Urinary bladder (tissue), 4 donors: ENCODE measurements at places on chromosomes 3 and 15.

DNA sequence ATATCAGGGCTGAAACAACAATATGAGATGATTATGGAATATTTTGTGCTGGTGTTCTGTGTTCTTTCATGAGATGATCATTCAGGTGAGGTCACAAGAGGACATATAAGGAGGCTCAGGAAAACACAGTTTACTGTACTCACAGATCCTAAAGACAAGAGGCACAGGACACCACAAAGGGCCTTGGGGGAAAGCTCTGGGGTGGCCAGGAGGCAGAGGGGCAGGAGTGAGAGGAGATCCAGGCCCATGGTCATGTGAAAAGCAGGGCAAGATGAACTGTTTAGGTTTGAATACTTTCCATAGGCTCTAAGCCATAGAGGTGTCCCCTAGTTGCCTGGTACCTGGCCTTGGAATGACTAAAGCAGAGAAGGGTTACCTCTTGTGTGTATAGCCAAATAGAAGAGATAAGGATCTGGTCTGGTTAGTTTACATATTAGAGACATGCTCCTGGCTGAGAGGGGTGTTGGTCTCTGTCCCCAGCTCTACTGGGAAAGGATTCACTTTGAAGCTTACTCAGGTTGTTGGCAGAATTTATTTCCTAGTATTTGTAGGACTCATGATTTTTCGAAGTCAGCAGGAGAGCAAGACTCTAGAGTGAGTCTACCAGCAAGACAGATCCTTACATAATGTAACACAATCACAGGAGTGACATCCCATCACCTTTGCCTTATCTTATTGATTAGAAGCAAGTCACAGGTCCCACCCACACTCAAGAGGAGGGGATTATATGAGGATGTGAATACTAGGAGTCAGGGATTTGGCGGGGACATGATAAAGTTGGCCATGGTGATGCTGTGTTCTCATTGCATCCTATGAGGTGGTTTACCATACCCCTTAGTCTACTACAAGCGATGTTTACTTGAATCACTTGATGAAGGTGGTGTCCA, 11.3 kb upstream of the TM4SF1 start:
- DNase-seq = no peak

DNA sequence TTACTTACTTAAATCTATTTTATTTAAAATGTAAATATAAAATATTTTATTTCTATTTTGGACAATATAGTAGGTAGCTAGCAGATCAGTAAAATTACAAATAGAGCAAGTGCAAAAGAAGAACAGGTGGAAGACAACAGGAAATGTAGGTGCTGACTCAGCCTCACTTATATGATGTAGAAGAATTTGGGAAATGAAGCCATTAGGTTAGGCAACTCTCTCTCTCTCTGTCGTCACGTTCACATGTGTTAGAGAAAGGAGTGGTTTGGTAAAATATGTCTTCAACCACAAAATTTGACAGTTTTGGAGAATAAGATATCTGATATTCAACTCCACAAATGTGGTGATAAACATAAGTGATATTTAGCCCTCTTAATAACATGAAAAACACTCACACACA, 532.5 kb upstream of the KCNMB2 start:
- no peak for DNase-seq

GRCh38 chr3:108202080-108202479, 20.1 kb downstream of the IFT57 start:
- no peak for DNase-seq

DNA sequence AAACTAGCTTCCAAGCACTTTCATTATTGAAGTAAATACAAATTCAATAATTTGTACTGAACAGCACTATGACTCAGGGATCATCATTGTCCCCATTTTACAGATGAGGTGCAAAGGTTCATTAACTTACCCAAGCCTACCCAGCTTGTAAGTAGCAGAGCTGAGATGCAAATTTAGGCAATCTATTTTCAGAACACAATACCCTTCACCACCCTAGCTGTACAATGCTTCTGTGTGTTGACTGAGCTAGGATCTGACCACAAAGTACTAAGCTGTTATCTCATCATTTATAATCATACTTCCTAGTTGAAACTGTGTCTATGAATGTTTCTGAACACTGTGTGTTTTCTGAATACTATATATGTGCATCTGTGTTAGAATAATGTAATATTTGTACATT, 3.2 kb upstream of the ILDR1 start:
- DNase-seq = no peak

GRCh38 chr3:107846279-107846852, 244.5 kb downstream of the CD47 start:
- peak; percentile 45 for DNase-seq

DNA sequence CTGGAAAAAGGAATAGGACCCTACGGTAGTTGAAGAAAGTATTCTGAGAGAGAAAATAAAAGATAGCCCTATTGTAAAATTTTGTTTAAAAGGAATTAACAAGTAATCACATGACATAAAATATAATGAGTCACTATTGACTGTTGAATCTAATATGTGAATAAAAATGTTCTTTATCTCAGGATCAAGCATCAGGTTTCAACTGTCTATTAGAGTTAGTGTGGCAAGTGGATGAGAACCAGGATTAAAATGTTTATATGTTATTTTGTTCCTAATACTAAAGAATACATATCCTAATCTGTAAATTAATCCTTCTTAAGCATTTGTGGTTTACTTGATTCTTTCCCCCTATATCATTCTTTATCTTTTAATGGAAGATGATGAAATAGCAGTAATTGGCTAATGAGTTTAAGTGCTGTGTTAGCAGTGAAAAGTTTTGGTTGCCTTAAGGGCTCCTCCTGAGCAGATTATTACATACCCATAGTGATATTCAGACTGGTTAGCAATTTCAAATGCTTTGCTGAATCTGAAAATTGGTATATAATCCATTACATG, 101.8 kb upstream of the BCHE start:
- no peak for DNase-seq

GRCh38 chr3:13364602-13365271, 55.4 kb downstream of the NUP210 start:
- DNase-seq = no peak

DNA sequence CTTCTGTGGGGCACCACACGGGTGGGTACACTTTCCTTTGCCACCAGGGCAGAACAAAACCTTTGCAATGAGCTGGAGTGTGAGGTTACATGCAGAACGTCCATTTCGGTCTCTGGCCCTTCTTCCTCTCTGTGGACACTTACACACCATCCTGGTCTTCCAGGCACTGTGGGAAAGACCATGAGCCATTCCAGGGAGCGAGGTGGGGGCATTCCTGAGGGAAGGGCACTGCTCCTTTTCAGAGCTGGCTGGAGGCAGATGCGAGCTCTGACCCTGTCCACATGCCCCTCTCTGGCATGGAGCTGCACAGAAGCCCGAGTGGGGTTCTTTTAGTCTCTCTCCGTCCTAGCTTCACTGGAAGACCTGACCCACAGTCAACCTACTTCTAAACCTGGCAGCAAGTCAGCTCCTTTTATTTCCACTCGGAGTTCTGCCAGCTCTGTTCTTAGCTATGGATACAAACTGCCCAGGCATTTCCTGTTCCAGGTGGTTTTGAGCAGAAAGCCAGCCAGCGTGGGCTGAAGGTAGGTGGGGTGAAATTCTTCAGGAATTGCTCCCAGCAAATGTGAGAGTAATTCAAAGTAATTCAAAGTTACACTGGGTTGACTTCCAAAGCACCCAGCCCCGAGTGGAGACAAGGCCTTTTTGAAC, 281.4 kb downstream of the ADAMTS17 start:
- DNase-seq = no peak

DNA sequence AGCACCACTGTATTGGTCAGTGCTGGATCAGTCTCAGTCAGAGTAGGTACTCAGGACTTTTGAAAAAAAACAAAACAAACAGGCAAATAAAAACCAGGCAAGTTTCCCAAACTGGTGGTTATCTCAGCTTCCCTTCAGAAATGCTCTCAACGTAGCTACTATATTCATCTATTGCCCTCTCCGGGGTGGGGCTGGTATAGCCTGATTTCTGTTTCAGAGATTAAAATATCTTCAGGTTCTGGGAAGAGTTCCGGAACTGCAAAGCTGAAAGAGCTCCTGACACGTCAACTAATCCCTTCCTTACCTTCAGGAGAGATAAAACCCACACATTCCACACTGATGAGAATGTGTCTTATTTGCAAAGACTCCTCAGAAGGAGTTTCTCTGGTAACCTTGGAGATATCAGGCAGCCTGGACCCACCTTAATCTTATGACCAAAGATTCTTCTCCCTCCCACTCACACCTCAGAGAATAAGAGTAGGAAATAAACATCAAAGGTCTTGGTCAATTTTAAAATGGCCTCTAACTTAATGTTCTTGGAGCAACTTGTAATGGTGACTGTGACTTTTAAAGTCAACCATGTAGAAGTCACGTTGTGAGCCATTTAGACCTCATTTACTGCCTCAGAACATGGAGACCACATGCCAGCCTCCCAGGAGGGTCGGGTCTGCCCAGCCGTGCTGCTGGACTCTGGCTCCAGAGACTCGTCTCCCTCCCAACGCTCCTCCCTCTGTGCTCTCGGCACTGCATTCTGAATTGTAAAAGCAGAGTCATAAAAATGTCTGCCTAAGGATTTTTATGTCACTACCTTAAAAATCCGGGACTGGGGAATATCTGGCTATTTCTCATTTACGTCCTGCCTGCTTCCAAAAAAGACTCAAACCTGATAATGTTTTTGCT, 53.8 kb downstream of the CDCP1 start:
- DNase-seq = no peak

GRCh38 chr3:155984791-155985417, 114.5 kb downstream of the GMPS start:
- no peak for DNase-seq

GRCh38 chr3:179454887-179455286, 3.6 kb upstream of the GNB4 start:
- DNase-seq = no peak

- no peak for DNase-seq
Observed at GRCh38 chr3:136749091-136749490, 3.1 kb downstream of the STAG1 start.

DNA sequence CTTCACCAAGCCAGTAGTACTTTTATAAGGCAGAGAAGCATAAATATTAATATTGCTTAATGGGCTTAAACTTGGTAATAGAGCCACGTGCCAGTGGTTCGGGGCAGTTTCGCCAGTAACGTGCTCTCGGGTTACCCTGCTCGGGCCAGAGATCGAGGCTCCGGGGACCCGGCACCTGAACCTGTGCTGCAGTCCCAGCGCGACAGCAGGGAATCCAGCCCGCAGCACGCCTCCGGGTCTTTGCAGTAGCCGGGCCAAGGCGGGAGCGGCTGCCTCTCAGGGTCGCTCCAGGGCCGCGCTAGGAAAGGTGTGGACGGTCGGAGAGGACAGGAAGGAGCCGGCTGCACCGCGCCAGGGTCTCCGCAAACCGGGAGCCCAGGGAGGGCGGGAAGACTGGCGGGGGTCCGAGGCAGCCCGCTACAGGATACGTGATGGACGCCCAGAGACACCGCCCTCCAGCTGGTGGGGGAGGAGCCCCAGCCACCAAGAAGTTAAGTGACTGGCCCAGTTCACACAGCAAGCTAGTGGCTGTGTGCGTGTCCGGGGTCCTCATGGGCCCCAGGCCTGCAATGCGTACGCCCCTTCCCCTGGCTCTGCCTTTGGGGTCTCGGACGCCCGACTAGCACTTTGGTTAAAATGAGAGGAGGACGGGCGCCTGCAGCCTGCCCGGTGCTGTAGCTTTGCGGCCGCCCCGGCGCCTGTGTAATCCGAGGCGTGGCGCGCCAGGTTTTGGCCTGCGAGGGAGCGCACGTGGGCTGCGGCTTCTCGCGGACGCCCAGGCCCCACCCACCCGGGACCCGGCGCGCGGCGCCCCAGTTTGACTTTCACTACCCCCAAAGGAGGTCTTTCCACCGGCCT, 1.2 kb upstream of the PDE8A start:
- DNase-seq = peak; percentile 62

GRCh38 chr15:84953726-84954125, 27.9 kb upstream of the PDE8A start:
- no peak for DNase-seq

DNA sequence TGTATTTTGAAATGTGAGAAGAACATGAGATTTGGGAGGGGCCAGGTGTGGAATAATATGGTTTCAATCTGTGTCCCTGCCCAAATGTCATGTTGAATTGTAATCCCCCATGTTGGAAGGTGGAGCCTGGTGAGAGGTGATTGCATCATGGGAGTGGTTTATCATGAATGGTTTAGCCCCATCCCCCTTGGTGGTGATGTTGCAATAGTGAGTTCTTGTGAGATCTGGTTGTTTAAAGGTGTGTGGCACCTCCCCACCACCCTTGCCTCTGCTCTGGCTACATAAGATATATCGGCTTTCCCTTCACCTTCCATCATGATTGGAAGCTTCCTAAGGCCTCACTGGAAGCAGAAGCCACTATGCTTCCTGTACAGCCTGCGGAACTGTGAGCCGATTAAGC, 23.9 kb upstream of the TMEM108 start:
- no peak for DNase-seq

DNA sequence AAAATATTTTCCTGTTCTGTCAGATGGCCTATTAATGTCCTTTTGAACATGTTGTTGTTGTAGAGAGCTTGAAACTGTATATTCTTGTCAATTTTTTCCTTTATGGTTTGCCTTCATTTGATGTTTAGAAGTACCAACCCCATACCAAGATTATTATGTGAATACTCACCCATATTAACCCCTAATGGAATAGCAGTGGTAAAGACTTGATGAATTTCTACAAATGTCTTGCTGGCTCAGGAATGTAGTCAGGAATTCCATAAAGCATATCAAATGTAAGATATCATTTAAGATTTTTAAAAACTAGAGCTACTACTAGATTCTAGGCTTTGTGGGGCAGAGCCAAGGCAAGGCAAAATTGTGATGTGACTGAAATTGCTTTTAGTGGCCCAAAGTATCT, 30.0 kb downstream of the MYO5A start:
- DNase-seq = no peak

- no peak for DNase-seq
Observed at GRCh38 chr15:71249986-71250385, 134.7 kb downstream of the THSD4 start.

- no peak for DNase-seq
Observed at GRCh38 chr3:42256135-42256819, 9.7 kb downstream of the CCK start.

- DNase-seq = no peak
Observed at GRCh38 chr3:51271172-51271571, 113.9 kb upstream of the MANF start.

DNA sequence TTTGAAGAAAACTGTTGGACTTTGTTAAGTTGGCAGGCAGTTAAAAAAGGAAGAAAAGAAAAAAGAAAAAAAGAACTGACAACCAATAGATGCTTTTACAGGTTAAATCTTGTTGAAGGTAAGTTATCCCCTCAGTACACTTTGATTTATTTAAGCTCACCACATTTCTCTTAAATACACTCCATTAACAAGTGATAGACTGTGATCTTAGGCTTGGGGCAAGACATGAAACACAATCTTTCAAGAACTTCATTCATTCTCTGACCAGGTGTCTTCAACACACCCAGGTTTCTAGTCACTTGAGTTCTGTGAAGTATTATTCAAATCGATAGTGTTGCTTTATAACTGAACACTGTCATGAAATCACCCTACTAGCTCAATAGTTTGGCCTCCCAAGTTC, 751.9 kb downstream of the ROBO1 start:
- DNase-seq = no peak

GRCh38 chr3:70111411-70111810, 111.9 kb downstream of the SAMMSON start:
- no peak for DNase-seq

GRCh38 chr15:79166311-79166955, 75.9 kb upstream of the RASGRF1 start:
- DNase-seq = no peak

GRCh38 chr15:60155661-60156060, 151.6 kb downstream of the FOXB1 start:
- no peak for DNase-seq

GRCh38 chr3:158668506-158668905, 3.9 kb downstream of the LXN start:
- DNase-seq = no peak
